ENCODE measurements at places on chromosomes 2 and 18.

- H3K4me3 ChIP-seq, result no peak overlapping the region
- H3K36me3 ChIP-seq, result no peaks in the 10 kb centered on the region
- no peaks in the 10 kb centered on the region for H3K27me3 ChIP-seq
- no peak for DNase-seq
- no peaks in the 10 kb centered on the region for H3K4me1 ChIP-seq
These were observed 3.7 kb downstream of the ANKRD23 start for GRCh38 chr2:96839875-96840850.

DNA sequence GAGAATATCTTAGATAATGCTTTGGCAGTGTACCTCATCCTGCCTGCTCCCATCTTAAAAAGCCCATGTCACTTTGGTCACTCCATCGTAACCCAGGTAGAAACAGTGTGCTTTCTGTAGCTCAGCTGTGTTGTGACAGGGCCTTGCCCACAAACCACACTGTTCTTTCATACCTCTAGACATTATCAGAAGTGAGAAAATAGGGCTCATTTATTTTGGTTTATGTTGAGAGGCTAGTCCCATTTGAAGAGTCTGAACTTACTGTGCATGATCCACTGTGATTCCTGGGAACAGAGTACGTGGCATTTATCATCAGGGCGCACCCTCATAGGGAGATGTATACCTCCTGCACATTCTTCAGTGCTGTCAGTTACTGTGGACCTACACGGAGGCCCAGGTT lies 69.7 kb downstream of the FEZ2 start:
- no peak overlapping the region for H3K27ac ChIP-seq

DNA sequence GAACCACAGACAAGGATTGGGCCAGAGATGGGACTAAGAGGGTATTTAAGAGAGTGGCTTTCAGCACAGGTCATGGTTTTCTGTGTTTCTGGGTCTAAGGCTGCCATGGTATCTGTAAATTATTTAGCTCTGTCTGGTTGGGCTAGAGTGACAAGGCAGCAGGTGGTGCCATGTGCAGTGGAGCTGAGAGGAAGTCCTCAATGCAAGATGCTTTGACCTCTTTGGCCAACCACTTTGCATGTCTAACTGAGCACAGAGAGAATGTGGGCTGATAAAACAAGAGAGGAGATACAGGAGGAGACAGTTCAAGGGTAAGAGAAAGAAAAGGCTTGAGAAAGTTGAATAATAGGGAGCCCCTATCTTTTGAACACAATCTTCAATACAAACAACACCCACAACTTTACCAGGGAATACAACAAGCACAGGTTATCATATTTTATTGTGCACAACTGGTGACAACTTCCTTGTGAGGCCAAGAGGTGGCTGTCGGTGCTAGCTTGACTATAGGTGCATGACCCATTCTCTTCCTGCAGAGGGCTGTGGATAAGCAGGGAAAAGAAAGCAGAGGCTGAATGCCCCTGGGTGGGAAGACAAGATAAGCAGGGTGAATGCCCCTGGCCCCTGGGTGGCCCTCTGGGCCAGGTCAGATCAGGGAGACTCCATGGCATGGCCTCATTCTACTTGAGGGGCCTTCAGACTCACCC lies 12.3 kb downstream of the FLACC1 start:
- DNase-seq, result no peak
- no peak overlapping the region for H3K27ac ChIP-seq
- no peaks in the 10 kb centered on the region for H3K36me3 ChIP-seq
- H3K4me3 ChIP-seq, result no peak overlapping the region
- H3K27me3 ChIP-seq, result no peaks in the 10 kb centered on the region
- H3K4me1 ChIP-seq, result no peaks in the 10 kb centered on the region

GRCh38 chr2:186442885-186443284 lies 43.2 kb upstream of the ZC3H15 start:
- DNase-seq, result no peak
- no peak overlapping the region for H3K27ac ChIP-seq
- H3K36me3 ChIP-seq, result no peaks in the 10 kb centered on the region
- H3K27me3 ChIP-seq, result no peaks in the 10 kb centered on the region
- H3K4me3 ChIP-seq, result no peak overlapping the region

DNA sequence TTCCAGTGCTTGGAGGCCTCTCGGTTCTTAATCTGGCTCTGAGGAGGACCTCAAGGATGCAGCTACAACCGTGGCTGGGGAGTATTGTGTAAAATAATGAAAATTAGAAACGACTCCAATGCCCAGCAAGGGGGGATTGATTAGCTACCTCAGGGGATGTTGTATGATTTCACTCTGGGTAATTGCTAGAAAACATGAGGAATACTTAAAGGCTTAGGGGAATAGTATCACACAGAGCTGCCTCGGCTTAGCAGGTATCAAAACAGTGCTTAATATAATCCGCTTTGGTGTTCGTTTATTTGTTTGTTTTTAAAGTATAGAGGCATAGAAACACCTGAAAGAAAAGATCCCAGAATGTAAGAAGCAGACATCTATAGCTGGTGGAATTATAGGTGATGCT lies 102.5 kb downstream of the INHBB start:
- H3K27me3 ChIP-seq, result no peaks in the 10 kb centered on the region
- no peak overlapping the region for H3K4me3 ChIP-seq
- no peak overlapping the region for H3K27ac ChIP-seq
- no peak for DNase-seq

- H3K4me1 ChIP-seq, result peaks cover 20% of the 10 kb centered on the region
- no peak overlapping the region for H3K27ac ChIP-seq
- no peaks in the 10 kb centered on the region for H3K36me3 ChIP-seq
- no peaks in the 10 kb centered on the region for H3K27me3 ChIP-seq
- H3K4me3 ChIP-seq, result no peak overlapping the region
- DNase-seq, result no peak
These were observed 7.1 kb downstream of the ACVR1 start for GRCh38 chr2:157868993-157869392.

DNA sequence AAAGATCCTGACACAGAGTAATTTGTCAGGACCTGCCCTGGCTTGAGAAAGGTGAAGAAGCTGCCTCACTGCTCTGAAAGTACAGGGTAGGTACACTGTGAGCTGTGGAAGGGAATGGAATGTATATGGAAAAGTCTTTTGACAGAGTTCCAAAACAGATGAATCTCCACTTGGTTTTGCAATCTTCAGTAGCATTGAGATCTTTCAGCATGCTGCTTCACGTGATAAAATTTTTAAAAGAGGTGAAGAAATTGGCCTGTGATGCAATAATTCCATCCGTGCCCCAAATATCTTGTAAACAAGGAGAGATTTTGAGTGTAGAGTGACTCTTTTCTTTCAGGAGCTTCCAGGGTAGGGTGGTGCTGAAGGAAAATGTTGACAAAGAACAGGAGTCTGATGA lies 123.1 kb downstream of the OSR1 start:
- no peak for DNase-seq
- no peaks in the 10 kb centered on the region for H3K36me3 ChIP-seq
- no peak overlapping the region for H3K27ac ChIP-seq
- no peaks in the 10 kb centered on the region for H3K4me1 ChIP-seq

- H3K36me3 ChIP-seq, result no peaks in the 10 kb centered on the region
- H3K27ac ChIP-seq, result no peak overlapping the region
- H3K4me3 ChIP-seq, result no peak overlapping the region
- H3K27me3 ChIP-seq, result no peaks in the 10 kb centered on the region
These were observed 29.9 kb downstream of the KLHL29 start for GRCh38 chr2:23414871-23415270.

- H3K27ac ChIP-seq, result no peak overlapping the region
- no peak for DNase-seq
- H3K4me3 ChIP-seq, result no peak overlapping the region
- no peaks in the 10 kb centered on the region for H3K36me3 ChIP-seq
These were observed 291.5 kb downstream of the TDRD15 start for GRCh38 chr2:21415234-21415633.

DNA sequence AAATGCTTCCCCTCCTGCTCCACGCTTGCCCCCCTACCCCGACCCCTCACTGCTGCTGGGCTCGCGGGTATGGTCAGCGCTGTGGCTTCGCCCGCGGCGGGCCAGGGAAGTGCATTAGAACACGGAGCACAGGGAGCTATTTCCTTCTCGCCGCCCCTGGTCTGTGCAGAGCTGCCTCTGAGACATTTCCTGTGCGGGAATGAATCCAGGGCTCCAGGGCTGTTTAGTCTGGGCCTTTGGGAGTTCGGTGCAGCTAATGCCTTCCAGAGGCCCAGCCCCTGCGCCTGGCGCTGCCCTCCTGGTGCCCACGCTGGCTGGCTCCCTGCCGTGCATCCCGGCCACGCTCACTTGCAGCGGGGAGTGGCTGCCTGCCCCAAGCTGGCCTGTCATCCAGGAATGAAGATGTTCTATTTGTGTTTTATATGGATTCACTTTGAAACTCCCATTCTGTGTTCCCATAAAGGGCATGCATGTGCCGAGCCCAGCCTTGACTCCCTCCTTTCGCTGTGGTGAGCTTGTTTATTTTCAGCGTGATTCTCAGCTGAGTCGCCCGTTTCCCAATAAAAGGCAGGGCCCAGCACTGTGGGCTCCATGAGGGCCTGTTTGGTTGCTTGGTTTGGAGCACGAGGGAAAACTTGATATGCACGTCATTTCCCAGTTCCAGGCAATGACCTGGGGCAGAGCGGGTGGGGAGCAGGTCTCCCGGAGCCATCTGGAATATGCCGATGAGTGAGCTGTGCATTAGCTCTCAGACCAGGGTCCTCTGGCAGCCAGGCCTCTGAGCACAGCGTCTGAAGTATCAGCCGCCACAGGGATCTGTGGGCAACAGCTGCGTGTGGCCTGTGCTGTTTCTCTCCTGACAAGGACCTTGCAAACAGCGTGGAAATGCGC lies 42.7 kb downstream of the SH3RF3 start:
- no peak overlapping the region for H3K4me3 ChIP-seq
- peaks cover 53% of the 10 kb centered on the region for H3K4me1 ChIP-seq
- peak; percentile 36 for DNase-seq
- no peak overlapping the region for H3K27ac ChIP-seq

DNA sequence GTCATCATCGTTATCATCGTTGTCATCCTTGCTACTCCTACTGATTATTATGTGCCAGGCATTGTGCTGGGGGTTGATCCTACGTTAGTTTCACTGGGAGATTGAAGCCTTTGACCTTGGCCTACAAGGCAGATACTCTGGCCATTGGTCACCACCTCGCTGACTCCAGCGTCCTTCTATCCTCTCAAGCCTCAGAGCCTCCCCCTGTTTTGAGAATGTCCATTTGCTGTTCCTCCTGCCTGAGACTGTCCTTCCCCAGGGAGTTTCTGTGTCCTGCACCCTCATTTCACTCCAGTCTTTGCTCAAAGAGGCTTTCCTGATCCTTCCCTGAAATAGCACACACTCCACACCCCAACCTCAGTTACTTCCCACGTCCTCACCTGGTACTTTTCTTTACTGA lies 57.8 kb downstream of the ACAA2 start:
- H3K27ac ChIP-seq, result no peak overlapping the region
- H3K4me1 ChIP-seq, result no peaks in the 10 kb centered on the region
- no peak for DNase-seq

GRCh38 chr2:137056704-137057103 lies 291.4 kb downstream of the THSD7B start:
- no peak for DNase-seq
- no peaks in the 10 kb centered on the region for H3K36me3 ChIP-seq

- no peak overlapping the region for H3K4me3 ChIP-seq
- H3K4me1 ChIP-seq, result no peaks in the 10 kb centered on the region
- no peaks in the 10 kb centered on the region for H3K36me3 ChIP-seq
- no peak for DNase-seq
- H3K27ac ChIP-seq, result no peak overlapping the region
These were observed 256.9 kb upstream of the DDX18 start for GRCh38 chr2:117557626-117558025.

GRCh38 chr2:104043864-104044263 lies 810.1 kb upstream of the POU3F3 start:
- H3K27me3 ChIP-seq, result no peaks in the 10 kb centered on the region
- no peaks in the 10 kb centered on the region for H3K4me1 ChIP-seq
- H3K4me3 ChIP-seq, result no peak overlapping the region
- no peak for DNase-seq
- H3K36me3 ChIP-seq, result no peaks in the 10 kb centered on the region

DNA sequence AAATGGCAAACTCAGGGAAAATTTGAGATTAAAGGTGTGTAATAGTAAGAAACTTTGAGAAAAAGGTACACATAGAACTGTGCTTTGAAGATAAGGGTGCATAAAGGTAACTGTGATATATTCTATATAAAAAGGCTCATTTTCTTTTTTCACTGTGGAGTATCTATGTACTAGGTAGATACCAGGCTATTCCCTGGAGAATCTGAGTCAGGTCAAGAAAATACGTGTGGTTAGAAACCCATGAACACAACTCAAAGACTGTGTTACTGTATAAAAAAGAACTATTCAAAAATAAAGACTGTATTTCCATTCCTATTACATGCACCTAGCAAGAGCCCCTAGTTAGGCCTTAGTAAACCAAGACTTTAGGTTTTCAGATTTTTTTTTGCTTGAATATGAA lies 100.1 kb upstream of the GRB14 start:
- no peaks in the 10 kb centered on the region for H3K36me3 ChIP-seq
- no peaks in the 10 kb centered on the region for H3K4me1 ChIP-seq
- DNase-seq, result no peak
- no peak overlapping the region for H3K27ac ChIP-seq
- H3K4me3 ChIP-seq, result no peak overlapping the region

GRCh38 chr2:236928380-236929037 lies 157.2 kb upstream of the COPS8 start:
- H3K36me3 ChIP-seq, result no peaks in the 10 kb centered on the region
- no peaks in the 10 kb centered on the region for H3K4me1 ChIP-seq
- H3K27me3 ChIP-seq, result no peaks in the 10 kb centered on the region

DNA sequence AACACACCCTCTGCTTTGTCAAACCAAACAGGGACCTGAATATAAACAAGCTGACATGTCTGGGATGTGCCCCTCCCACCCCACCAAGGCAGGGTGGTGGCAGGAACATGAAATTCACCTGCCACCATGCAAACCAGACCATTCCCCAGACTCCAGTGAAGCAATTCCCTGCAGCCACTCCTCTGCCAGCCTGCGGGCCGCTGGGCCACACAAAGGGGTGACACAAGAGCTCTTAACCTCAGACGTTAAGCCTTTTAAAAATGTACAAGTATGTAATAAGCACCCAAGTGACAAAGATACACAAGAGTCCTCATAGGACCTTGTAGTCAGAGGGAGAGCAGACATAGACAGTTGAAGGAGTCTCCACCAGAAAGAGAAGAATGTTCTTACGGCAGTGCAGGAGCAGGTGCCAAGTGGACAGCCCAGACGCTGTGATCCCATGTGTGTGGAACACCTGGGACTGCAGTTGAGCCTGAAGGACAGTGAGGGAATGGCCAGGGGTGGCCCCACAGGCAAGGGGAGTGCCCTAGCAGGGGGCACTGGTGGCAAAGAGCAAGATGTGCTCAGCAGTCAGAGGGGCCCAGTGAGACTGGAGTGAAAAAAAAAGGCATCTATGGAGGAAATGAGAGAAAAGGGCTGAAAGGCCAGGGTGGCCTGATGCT lies 36.9 kb downstream of the CRACDL start:
- H3K4me3 ChIP-seq, result no peak overlapping the region
- H3K36me3 ChIP-seq, result no peaks in the 10 kb centered on the region
- no peak overlapping the region for H3K27ac ChIP-seq
- H3K4me1 ChIP-seq, result no peaks in the 10 kb centered on the region
- no peak for DNase-seq
